ENCODE measurements at places on chromosomes 3 and 15. TPM values are rescaled to one million over a fixed set of nuclear protein-coding genes. Genes with fewer than 3 reads are reported as not detected.

HTR3E gene
- not detected for total RNA-seq

GRCh38 chr3:192249516-192249915 is 477.8 kb downstream of the FGF12 start:
- DNase-seq = no peak

ADAMTS17 gene
- total RNA-seq = 2.4 TPM

C3orf49 gene
- not detected for total RNA-seq

SPATA12 gene
- 0.69 TPM for total RNA-seq

KIF15 gene
- 10.0 TPM for total RNA-seq

SLC6A1 gene
- not detected for total RNA-seq

SMARCC1 gene
- total RNA-seq = 39.5 TPM

GRCh38 chr3:110106805-110107204 is 769.5 kb upstream of the DPPA4 start:
- no peak for DNase-seq

- no peak for DNase-seq
Observed at GRCh38 chr3:158809642-158810041, 7.8 kb downstream of the MFSD1 start.

DNA sequence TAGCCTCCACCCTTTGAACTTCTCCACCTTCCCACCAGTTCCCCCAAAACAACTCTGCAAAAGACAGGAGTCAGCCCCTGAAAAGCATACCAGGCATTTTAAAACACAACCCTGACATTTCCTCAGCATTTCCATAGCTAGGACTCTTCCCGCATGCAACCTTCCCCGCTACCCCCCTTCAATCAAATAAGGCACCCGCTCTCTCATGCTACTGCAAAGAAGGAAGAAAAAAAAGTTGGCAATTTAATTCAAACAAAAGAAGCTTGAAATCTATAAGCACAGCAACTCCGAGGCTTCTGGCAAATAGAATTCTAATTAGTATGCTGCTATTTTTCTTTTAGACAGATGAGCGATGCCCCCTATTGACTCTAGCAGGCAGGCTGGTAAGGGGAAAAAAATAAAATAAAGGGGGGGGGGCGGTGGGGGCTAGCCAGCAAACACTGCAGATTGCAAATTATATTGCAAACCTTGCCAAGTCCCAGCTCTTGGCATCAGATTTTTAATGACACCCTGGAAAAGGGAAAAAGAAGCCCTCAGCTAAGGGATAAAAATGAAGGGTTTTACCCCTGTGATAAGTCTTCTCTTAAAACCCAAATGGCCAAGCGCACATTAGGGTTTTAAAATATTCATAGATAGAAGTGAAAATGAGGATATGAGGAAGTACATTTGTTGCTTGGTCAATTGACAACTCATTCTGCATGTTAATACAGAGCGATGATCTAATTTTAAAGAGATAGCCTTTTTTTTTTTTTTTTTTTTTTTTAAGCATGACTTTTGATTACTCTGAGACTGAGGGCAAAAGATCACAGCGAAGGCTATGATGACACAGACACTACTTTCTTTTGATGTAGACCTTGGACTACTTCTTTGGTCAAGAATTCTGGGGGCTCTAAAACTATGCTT is 255.2 kb downstream of the NR2F2 start:
- peak; percentile 22 for DNase-seq

NME9 gene
- total RNA-seq = not detected

DNA sequence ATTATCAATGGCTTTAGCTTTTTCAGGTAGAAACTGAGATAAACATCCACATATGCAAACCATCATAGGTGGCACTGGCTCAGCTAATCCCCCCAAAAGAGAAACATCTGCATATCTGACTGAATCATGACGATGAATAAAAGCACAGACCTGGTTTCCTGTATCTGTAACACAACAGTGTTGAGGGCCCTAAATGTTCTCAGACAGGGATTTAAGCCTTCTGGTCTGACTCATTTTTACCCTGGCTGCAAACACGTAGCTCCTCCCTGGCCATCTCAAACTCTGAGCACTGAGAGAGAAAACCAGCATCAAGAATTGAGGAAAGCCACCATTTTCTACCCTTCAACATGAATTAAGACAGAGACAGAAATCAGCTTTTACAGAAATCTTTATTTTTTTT is 35.2 kb downstream of the GLB1 start:
- DNase-seq = no peak

JMJD7 gene
- 3.4 TPM for total RNA-seq

GRCh38 chr3:133040696-133041523 is 2.7 kb downstream of the TMEM108 start:
- DNase-seq = peak; percentile 85

DNA sequence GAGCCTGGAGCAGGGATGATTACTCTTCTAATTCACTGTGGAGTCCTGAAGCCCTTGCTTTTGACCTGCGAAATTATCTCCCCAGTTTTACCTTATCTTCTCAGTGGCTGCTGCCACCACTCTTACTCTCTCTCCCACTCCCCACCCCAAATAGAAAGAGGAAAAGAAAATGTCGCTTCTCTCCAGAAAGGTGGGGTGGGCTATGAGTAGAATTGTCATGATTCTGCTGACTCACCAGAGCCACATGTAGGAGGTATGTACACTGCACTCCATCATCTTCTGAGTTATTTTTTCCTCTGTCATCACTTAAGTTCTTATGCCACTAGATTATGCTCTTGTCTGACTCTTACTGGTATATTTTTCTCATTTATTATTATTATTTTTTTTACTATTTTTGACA is 43.9 kb upstream of the TMEM158 start:
- no peak for DNase-seq

ANKRD63 gene
- 0.29 TPM for total RNA-seq

- no peak for DNase-seq
Observed at GRCh38 chr3:110062716-110063115, 725.4 kb upstream of the DPPA4 start.

GRCh38 chr3:192550356-192550755 is 177.0 kb downstream of the FGF12 start:
- no peak for DNase-seq

- no peak for DNase-seq
Observed at GRCh38 chr15:89353991-89354390, 19.4 kb upstream of the POLG start.

GRCh38 chr3:145698250-145698649 is 462.7 kb downstream of the PLOD2 start:
- no peak for DNase-seq

SIN3A gene
- 18.9 TPM for total RNA-seq

GRCh38 chr3:171229173-171229572 is 202.7 kb upstream of the SLC2A2 start:
- no peak for DNase-seq

- DNase-seq = no peak
Observed at GRCh38 chr3:176378789-176379188, 818.5 kb downstream of the TBL1XR1 start.

- DNase-seq = peak; percentile 51
Observed at GRCh38 chr15:100918034-100918689, 995 bp upstream of the LRRK1 start.

- DNase-seq = no peak
Observed at GRCh38 chr3:171343693-171344092, 116.5 kb downstream of the TNIK start.

MTHFS gene
- total RNA-seq = 76.4 TPM

DNA sequence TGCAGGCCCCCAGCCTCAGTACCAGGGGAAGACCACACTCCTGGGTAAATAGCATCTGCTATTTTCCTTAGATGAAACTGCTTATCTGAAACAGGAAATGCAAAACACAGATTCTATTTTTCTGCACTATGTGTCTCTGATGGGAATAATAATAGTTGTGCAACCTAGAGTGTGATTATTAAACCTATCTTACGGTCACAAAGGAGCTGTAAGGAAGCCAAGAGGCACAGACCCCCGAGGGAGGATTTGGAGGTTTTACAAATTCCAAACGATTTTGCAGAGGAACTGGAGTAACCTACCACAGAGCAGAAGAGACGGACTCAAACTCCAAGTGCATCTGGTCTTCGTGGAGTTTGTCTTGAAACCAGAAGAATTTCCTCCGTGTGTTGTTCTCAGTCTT is 14.1 kb upstream of the APOD start:
- DNase-seq = no peak

OXTR gene
- 0.61 TPM for total RNA-seq

COL6A6 gene
- total RNA-seq = 0.11 TPM

GRCh38 chr3:171415070-171415469 is 45.1 kb downstream of the TNIK start:
- no peak for DNase-seq

- no peak for DNase-seq
Observed at GRCh38 chr15:77572186-77572585, 60.5 kb downstream of the LINGO1 start.

DNA sequence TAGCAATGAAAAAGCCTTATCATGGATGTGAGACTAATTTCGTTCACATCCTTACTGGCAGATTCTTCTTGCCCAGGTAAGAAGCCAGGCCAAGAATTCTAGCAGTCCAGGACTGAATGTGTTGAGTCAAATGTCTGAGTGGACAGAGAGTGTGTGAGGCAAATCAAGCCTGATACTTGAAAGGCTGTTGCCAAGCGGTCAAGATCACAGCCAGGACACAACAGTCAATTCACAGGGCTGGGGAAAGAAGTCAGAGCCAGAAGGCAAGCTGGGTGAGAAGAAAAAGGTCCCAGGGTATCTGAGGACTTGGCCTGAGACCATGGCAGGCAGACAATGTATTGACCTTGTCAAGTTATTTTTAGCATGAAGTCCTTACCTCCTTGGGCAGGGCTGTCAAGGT is 301.3 kb downstream of the ZNF385D start:
- no peak for DNase-seq

GRCh38 chr3:129950318-129951046 is 24.0 kb upstream of the TRH start:
- no peak for DNase-seq

DNA sequence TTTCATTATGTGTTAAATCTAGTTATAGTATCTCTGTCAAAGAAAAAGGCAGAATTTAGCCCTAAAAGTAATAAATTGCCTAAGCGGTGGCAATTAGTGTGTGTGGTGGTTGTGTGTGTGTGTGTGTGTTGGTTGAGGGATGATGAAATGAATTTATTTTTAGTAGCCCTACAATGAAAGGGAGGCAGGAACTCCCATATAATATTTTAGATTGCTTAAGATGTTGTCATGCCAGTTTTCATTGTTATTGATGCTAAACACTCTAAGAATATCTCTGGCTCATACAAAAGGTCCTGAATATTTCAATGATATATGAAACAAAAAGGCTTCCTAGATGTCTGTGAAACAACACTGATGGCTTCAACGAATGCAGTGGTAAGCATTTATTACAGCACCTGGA is 140.6 kb upstream of the TBC1D5 start:
- DNase-seq = no peak

GRCh38 chr15:92930776-92931175 is 30.7 kb downstream of the CHD2 start:
- DNase-seq = no peak

GCSAM gene
- total RNA-seq = not detected

GRCh38 chr15:72599855-72600464 is 54.5 kb upstream of the GOLGA6B start:
- DNase-seq = peak; percentile 72

ASB14 gene
- total RNA-seq = not detected

PTH1R gene
- total RNA-seq = not detected

GRCh38 chr15:64092864-64093626 is 593 bp downstream of the CIAO2A start:
- peak; percentile 42 for DNase-seq

GRCh38 chr3:134036291-134036690 is 6.6 kb upstream of the SLCO2A1 start:
- DNase-seq = no peak

DNA sequence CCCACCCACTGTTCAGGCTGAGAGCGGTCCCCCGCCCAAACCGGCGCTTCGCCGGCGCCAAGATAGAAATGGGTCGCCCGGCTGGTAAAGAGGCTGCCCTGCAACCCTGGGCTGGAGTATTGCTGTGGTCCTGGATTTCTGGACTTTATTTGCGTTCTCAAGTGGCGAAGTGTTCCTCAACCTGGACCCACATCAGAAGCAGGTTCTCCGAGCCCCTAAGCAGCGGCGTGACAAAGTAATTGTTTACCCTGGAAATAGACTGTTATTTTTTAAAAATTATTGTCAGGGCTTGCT is 481 bp upstream of the DYNC1LI1 start:
- DNase-seq = no peak

DNA sequence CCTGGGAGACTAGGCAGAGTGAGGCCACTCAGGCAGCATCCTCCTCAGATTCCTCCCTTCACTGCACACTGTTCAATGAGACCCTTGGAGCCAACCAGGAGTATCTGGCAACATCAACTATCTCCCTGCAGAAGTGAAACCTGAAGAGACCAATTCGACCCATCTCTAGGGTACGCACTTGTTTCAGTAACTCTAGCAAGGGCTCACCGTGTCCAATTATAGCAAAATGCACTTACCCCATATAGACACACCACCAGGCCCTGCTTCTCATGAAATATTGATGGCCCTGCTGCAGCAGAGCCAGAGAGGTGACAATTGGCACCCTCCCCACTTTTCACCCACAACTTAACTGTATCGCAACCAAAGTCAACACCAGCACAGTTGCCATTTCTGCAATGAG is 196.1 kb upstream of the IGF1R start:
- no peak for DNase-seq

- DNase-seq = no peak
Observed at GRCh38 chr3:197417441-197417840, 119.0 kb upstream of the DLG1 start.

FOXB1 gene
- total RNA-seq = not detected

ISL2 gene
- 0.11 TPM for total RNA-seq

- DNase-seq = no peak
Observed at GRCh38 chr15:51232581-51232980, 105.8 kb downstream of the CYP19A1 start.

EFCAB12 gene
- not detected for total RNA-seq

DNA sequence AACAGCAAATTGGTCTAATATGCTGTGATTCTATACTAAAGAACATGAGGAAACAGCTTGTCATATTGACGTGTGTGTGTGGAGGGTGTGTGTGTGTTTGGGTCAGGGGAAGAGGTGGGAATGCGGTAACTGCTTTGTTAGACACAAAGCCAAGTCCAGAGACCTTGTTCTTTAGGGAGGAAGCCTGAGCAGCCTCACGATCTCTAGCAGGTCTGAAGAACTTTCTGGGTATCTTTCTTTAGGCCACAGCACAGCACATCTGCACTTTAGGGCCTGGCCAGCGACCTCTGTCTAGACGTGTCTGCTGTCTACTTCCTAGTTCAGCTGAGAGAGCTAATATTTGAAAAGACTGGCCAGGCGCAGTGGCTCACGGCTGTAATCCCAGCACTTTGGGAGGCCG is 220.0 kb upstream of the TPRG1 start:
- DNase-seq = no peak

DNA sequence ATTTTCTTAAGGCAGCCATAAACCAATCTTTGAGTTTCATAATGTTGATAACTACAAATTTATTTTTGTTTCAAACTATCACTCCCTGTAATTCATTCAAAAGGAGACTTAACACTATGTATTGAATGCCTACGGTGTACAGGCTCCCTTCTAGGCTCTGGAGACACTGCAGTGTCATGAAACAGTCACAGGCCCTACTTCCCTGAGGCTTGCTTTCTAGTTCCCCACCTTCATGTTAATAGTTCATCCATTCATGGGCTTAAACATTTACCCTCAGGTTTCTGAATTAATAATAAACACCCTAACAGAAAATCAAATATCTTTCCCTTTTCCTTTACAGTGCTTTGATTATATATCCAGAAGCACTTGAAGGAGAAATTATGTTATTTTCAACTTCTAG is 168.7 kb downstream of the CHL1 start:
- no peak for DNase-seq

PRR20G gene
- total RNA-seq = not detected
